ENCODE measurements at places on chromosomes 6 and 20. TPM values are rescaled to one million over a fixed set of nuclear protein-coding genes. Genes with fewer than 3 reads are reported as not detected.

DNA sequence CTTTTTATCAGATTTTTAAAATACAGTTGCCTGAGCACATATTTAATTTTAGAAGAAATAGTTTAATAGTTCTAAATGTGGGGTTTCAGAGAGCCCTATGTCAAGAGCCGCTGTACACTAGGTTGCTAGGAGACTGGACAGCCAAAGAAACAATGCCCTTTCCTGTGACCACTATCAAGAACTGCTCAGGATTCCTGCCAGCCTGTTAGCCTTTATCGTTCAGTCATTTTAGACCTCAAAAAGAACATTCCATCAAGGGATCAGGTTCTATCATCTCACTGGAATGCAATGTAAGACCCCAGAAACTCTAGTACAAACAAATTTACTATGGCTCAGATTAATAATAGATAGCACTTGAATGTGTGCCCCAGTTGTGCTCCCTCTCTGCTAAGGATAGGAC is 181.2 kb upstream of the CCN2 start:
- no peak overlapping the region for H3K27ac ChIP-seq
- H3K4me3 ChIP-seq, result no peak overlapping the region
- no peaks in the 10 kb centered on the region for H3K36me3 ChIP-seq
- H3K4me1 ChIP-seq, result no peaks in the 10 kb centered on the region
- no peaks in the 10 kb centered on the region for H3K27me3 ChIP-seq

DNA sequence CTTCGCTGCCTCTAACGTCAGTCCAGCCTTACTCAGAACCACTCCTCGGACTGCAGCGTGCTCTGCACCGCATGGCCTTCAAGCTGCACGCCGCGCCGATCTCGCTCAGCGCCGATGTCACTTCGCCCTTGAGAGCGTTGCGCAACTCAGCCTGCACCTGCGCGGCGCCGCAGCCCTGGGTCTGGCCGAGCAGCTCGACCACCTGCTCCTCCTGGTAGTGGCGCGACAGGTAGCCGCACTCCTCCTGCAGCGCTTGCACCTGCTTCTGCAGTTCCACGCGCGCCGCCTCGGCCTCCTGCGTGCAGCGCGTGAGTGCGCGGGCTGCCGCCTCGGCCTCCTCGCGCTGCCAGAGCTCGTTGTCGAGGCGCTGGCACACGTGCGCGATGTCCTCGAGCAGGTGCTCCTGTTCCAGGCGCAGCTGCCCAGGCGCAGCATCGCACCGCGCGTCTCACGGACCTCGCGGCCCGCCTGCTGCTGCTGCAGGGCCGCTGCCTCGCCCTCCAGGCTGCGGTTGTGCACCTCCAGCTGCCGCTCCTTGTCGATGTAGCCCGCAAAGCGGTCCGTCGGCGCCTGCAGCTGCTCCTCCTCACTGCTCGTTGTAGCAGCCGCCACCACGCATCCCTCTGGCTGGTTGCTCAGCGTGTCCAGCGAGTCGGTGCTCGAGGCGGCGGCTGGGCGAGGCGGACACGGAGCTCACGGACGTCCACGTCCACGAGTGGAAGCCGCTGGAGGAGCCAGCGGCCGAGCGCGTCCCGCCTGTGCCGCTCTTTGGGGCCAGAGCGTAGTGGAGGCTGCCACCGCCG is 380.6 kb upstream of the CHD6 start:
- no peak overlapping the region for H3K4me3 ChIP-seq
- no peaks in the 10 kb centered on the region for H3K36me3 ChIP-seq
- H3K27ac ChIP-seq, result no peak overlapping the region
- no peaks in the 10 kb centered on the region for H3K4me1 ChIP-seq

DNA sequence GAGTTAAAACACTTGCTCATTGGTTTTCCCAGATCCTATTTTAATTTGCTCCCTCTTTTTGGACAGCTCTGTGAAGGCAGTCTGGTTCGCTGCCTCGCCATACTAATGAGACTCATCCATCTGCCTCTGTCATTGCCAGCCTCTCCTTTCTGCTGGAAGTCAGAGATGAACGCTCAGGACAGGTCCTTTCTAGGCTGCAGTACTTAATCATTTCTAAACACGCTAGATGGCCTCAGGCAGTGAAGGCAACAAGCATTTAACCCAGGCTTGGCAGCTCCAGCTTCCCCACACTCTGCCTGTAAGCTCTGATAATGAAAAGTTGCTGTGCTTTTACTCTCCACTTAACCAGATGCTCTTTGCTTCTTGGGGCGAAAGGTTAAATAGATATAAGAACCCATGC is 286.7 kb upstream of the POU3F2 start:
- H3K27ac ChIP-seq, result no peak overlapping the region
- H3K36me3 ChIP-seq, result no peaks in the 10 kb centered on the region
- no peaks in the 10 kb centered on the region for H3K4me1 ChIP-seq
- no peak overlapping the region for H3K4me3 ChIP-seq

DNA sequence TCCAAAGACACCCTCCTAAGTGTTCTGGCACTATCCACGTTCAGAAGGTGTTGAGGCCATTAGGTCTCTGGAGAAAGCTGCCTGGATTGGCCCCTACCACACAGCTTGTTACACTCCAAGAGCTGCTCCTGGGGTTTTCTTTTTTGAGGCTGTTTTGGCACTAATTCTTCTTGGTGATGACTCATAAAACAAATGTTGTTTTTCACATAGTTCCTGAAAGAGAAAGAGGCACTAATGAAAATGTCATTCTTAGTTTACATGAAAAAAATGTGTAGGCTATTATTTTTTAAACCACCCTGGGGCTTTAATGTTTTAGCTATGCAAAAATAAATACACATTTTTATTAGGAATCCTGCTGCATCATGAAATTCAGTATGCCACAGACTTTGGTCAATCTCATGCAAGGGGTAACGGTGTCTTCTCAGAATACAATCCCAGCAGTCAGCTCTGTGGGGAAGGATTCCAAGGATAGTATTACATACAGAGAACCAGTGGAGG is 38.1 kb downstream of the TBPL1 start:
- DNase-seq, result no peak
- no peaks in the 10 kb centered on the region for H3K27me3 ChIP-seq

GRCh38 chr20:58039274-58040092 is 189.0 kb downstream of the ANKRD60 start:
- no peaks in the 10 kb centered on the region for H3K4me1 ChIP-seq
- H3K27ac ChIP-seq, result no peak overlapping the region
- H3K4me3 ChIP-seq, result no peak overlapping the region
- no peaks in the 10 kb centered on the region for H3K36me3 ChIP-seq
- DNase-seq, result no peak

DNA sequence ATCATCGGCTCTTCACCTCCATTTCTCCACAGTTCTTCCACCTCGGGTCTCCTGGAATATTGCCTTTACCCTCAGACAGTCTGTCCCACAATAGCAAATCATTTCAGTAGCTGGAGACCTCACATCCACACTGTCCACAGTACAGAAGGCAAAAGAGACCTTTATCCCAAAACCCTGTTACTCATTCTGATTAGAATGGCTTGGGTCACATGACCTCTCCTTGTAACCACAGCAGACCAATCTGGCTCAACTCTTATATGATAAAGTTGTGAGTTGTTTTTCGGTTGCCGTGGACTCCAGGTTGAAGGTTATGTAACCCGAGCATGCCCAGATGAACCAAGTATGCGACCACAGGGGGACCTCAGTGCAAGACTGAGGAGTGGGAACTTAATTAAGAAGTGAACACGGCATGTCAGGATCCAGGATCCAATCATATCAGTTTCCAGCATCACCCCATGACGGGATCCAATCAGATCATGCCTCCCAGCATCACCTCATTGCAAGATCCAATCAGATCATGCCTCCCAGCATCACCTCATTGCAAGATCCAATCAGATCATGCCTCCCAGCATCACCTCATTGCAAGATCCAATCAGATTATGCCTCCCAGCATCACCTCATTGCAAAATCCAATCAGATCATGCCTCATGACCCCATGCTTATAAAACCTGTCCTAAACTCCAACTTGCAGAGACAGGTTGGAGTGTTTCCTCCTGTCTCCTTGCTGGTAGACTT is 68.7 kb downstream of the LY86 start:
- no peaks in the 10 kb centered on the region for H3K36me3 ChIP-seq
- no peaks in the 10 kb centered on the region for H3K27me3 ChIP-seq
- H3K4me1 ChIP-seq, result peaks cover 11% of the 10 kb centered on the region
- H3K27ac ChIP-seq, result no peak overlapping the region

GRCh38 chr20:57711311-57711712 is 1.5 kb upstream of the PMEPA1 start:
- no peak overlapping the region for H3K27ac ChIP-seq
- DNase-seq, result no peak
- no peaks in the 10 kb centered on the region for H3K36me3 ChIP-seq
- no peaks in the 10 kb centered on the region for H3K27me3 ChIP-seq

- no peaks in the 10 kb centered on the region for H3K4me1 ChIP-seq
- no peaks in the 10 kb centered on the region for H3K27me3 ChIP-seq
- no peaks in the 10 kb centered on the region for H3K36me3 ChIP-seq
- no peak for DNase-seq
These were observed 111.3 kb downstream of the TNFAIP3 start for GRCh38 chr6:137978252-137978896.

DNA sequence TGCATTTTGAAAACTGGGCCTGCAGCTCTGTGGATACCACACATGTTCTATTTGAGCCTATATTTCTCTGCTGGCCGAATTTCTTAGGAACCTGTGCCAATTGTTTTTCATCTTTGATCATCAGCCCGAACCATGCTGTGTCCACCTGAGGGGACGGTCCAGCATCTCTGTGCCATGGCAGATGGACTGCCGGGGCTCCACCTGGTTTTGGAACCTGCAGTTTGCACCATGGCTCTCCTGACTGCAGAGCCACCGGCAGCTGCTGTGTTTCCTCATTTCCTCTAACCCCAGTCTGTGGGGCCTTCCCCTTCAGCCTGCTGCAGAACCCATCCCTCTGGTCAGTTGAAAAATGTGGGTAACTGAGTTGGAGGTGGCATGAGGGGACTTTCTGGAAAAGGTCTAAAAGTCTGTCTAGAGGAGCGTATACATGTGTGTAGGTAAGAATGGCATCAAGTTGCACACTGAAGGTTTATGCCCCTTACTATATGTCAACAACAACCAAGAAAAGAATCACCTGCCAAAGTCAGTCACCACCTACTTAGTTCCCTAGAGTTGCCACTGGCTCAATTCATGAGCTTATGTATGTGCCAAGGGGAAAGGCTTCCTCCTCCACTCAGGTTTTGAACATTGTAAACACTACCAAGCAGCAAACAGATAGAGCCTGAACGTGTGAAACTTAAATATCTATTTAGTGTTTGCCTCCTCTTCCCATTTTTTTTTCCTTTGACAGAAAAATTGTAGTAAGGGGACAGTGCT is 548.2 kb downstream of the PRKN start:
- H3K27me3 ChIP-seq, result no peaks in the 10 kb centered on the region
- H3K4me1 ChIP-seq, result no peaks in the 10 kb centered on the region
- H3K36me3 ChIP-seq, result no peaks in the 10 kb centered on the region
- H3K27ac ChIP-seq, result no peak overlapping the region
- DNase-seq, result no peak
- H3K4me3 ChIP-seq, result no peak overlapping the region

DNA sequence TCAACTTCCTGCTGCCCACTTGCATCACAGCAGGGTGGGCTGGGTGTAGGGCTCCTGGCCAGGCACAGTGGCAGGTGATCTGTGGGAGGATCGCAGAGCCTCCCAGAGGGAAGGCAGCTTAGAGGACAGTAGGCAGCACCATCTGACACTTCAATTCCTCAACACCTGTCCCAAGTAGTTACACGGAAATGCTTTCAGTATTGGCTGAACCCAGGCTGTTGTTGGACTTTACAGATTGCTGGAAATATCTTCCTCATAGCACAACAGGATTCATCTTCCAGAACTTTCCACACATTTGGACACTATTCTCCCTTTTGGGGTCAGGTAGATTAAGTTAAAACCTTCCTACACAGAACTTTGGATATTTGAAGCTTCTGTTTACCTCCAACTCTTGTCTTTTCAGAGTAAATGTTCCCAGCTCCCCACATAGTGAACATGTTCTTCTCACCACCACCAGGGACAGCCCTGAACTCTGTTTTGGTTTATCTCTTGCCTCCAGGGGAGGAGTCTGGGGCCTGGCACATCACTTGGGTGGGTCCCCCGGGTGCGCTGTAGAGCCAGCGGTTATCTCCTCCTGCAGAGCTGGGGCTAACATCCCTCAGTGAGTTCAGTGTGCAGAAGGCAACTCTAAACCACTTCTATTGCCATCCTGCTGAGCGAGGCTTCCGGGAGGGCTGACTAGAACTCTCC is 3.5 kb upstream of the SLC22A2 start:
- H3K36me3 ChIP-seq, result no peaks in the 10 kb centered on the region
- no peak for DNase-seq
- H3K27me3 ChIP-seq, result no peaks in the 10 kb centered on the region
- no peaks in the 10 kb centered on the region for H3K4me1 ChIP-seq
- no peak overlapping the region for H3K4me3 ChIP-seq

GRCh38 chr6:64243618-64244017 is 608.0 kb downstream of the PHF3 start:
- H3K36me3 ChIP-seq, result no peaks in the 10 kb centered on the region
- no peaks in the 10 kb centered on the region for H3K4me1 ChIP-seq
- H3K4me3 ChIP-seq, result no peak overlapping the region
- no peaks in the 10 kb centered on the region for H3K27me3 ChIP-seq
- H3K27ac ChIP-seq, result no peak overlapping the region

DNA sequence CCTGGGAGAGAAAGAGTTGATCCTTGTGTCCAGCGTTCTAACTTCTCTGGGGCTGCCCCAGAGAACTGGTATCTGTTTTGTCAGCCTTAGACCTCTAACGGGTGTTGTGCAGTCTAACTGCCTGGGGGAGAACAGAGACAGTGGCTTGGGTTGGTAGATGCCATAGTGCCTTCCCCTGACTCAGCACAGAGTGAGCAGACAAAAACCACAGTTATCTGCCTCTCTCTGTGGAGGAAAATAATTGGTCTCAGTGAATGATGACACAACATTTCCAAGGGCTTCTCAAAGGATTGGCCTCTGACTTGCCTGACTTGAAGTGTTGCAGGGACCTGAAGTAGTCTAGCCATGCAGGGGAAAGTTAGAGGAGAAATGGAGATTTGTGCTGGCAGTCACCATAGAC is 226.2 kb upstream of the MAN1A1 start:
- no peaks in the 10 kb centered on the region for H3K36me3 ChIP-seq
- H3K4me1 ChIP-seq, result no peaks in the 10 kb centered on the region
- H3K27me3 ChIP-seq, result no peaks in the 10 kb centered on the region
- no peak overlapping the region for H3K4me3 ChIP-seq
- H3K27ac ChIP-seq, result no peak overlapping the region

GRCh38 chr6:51737580-51738360 is 349.6 kb downstream of the PKHD1 start:
- no peaks in the 10 kb centered on the region for H3K36me3 ChIP-seq
- peak overlapping the region; percentile 51 for H3K27ac ChIP-seq
- H3K27me3 ChIP-seq, result no peaks in the 10 kb centered on the region
- peak overlapping the region; percentile 29 for H3K4me3 ChIP-seq

GRCh38 chr6:99790679-99791078 is 184.0 kb downstream of the PRDM13 start:
- no peaks in the 10 kb centered on the region for H3K36me3 ChIP-seq
- DNase-seq, result no peak
- no peaks in the 10 kb centered on the region for H3K27me3 ChIP-seq
- H3K4me3 ChIP-seq, result no peak overlapping the region

The UNC5CL gene
- 14.2 TPM for total RNA-seq

The SCRT2 gene
- total RNA-seq, result not detected

The RIPOR2 gene
- total RNA-seq, result 3.9 TPM
